Breast epithelium (tissue), 4 donors: ENCODE measurements at places on chromosomes 5 and 9. TPM values are rescaled to one million over a fixed set of nuclear protein-coding genes. Genes with fewer than 3 reads are reported as not detected.

The SAXO1 gene
- total RNA-seq = 0.29 TPM

The POC5 gene
- total RNA-seq = 22.9 TPM

The FCN1 gene
- total RNA-seq = 2.9 TPM

DNA sequence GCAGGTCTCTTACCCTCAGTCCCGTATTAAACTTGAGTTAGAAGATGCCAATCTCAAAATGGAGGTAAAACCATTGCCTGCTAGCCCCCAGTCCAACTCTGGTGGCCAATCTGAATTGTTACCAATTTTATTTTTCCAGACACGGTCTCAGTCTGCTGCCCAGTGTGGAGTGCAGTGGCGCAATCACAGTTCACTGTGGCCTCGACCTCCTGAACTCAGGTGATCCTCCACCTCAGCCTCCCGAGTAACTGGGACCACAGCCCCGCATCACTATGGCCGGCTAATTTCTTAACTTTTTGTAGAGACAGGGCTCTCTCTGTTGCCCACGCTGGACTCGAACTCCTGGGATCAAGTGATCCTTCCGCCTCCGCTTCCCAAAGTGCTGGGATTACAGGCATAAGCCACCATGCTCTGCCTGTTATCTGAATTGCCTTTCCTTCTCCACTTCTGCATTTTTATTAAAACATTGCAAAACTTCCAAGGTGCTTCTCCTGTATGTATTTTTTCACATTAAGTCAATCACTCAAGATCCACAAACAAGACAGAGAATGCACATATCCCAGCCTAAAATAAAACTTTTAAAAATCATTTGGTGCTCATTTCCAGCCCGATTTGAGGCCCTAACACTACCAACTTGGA lies 2.3 kb downstream of the FANCC start:
- no peak for DNase-seq

DNA sequence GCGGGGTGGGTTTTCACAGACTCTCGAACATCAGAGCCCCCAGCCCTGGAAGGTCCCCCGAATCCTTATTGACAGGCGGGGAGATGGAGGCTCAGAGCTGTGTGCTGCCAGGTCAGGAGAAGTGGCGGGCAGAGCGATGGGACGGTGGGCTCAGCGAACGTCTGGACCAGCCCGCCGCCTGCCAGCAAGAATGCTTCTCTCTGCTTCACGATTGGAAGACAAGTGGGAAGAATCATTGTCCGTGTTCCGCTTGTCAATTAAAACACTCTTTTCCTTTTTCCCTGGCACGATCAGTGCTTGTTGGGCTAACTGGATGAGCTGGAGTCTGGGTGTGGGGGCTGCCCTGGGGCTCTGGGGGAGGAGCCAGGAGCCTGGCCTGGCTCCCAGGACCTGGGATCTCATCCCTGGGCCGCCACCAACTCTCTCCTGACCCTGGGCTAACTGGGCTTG lies 1.6 kb downstream of the COL5A1 start:
- no peak for DNase-seq
